Right hindlimb (tissue), 1 donor: ENCODE measurements at places on chromosomes 5 and 9.
A peak's percentile ranks its signal among the peaks of the same experiment; 100 is the strongest.

DNA sequence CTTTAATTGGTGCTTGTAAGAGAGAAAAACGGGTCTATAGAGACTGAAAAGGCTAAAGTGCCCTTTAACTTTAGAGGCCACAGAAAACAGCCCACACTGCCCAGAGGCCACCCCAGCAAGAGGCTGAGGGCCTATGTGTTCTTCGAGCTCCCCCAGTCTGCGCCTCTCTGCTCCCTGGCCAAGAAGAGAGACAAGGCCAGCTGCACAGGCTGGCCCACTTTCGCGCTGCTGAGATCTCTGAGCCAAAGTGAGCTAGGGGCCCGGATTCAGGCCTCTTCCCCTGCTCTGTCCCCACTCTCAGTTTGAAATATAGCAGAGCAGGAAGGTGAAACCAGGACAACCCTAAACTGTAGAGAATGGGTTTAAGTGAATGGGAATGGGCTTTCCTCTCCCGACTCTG lies 132.0 kb upstream of the TRIM32 start:
- DNase-seq, result peak; percentile 88

GRCh38 chr5:168179192-168179593 lies 112.3 kb upstream of the WWC1 start:
- no peak for DNase-seq

DNA sequence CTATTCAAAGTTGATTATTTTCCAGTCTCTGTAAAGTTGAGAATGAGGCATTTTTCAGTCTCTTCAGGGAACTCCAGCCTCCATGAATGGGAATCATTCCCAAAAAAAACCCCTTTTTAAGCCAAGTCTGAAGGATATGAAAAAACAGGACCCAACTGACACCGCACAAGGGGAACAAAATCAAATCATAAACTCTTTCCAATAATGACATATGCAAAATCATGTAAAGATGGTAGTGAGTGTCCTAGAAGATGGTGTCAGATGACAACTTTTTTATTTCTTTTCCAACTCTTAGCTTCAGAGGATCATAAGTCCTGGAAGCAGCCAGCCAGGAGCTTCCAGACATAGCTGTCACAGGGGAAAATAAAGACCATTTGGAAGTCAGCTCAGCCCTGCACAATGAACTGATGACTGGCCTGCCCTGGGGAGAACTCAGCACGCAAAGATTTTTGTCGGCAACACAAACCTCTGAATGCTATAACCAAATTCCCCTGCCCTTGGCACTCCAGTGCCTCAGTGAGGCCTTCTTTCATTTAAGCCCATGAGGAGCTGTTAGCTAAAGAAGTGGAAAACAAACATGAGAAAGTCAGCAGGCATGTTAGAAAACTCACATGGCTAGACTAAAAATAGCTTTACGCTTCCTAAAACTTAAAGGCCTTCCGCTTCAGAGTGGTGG lies 85.4 kb downstream of the SLC1A3 start:
- peak; percentile 85 for DNase-seq

DNA sequence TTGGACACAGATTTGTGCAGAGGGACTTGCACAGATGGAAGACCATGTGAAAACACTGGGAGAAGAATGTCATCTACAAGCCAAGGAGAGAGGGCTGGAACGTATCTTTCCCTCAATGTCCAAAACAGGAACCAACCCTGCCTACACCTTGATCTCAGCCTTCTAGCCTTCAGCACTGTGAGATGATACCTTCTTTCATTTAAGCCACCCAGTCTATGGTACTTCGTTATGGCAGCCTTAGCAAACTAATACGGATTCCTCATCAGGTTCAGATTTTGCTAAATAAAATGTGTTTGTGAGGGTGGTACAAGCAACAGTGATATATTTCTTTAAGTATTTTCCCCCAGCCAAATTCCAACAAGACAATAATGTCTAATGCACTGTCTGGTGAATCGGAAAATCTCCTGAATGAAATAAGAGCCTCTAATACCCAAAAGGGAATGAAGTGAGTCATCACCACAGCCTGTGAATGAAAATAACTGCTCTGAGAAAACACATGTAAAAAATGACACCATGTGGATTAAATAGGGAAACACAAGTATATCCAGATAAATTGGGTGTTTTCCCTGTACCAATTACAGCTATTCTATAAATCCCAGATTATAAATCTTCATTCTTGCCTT lies 182.8 kb upstream of the TARS1 start:
- DNase-seq, result no peak

- DNase-seq, result no peak
Observed at GRCh38 chr5:104576677-104577076, 1014.1 kb upstream of the NUDT12 start.

GRCh38 chr5:16807547-16807864 lies 128.6 kb downstream of the MYO10 start:
- peak; percentile 51 for DNase-seq

- DNase-seq, result no peak
Observed at GRCh38 chr9:3783156-3783555, 257.4 kb upstream of the RFX3 start.

GRCh38 chr9:84068872-84069271 lies 88.3 kb downstream of the RMI1 start:
- DNase-seq, result no peak

GRCh38 chr9:20537294-20537693 lies 85.0 kb downstream of the MLLT3 start:
- no peak for DNase-seq

GRCh38 chr9:127444283-127444920 lies 6.8 kb downstream of the RPL12 start:
- DNase-seq, result no peak

DNA sequence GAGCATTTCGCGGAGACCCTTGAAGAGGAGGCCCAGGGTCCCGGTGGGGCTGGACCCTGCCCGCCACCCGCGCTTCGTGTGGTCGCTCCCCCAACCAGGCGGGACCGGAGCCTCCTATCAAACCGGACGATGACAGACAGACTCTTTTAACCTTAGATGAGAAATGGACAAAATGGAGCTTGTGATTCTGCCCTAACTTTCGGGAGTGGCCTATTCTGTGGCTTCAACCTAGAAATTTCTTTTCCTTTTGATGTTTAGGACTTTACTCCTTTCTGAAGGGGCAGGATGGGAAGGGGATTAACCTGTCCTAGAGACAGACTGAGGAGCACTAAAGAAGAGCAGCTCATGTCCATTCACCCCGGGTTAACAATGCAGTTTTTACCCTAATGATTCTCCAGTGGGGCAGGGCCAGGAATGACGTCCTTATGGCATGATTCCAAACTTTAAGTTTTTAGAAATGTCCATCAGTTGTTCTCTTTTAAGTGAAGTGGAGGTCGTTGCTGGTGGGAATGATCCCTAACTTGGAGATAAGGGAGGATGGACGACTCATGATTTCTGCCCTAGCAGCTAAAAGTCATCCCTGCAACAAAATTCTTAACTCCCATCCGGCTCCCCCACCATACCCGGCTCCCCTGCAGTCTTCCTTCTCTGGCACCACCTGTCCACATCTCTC lies 1.0 kb downstream of the NIPSNAP3A start:
- DNase-seq, result peak; percentile 35

DNA sequence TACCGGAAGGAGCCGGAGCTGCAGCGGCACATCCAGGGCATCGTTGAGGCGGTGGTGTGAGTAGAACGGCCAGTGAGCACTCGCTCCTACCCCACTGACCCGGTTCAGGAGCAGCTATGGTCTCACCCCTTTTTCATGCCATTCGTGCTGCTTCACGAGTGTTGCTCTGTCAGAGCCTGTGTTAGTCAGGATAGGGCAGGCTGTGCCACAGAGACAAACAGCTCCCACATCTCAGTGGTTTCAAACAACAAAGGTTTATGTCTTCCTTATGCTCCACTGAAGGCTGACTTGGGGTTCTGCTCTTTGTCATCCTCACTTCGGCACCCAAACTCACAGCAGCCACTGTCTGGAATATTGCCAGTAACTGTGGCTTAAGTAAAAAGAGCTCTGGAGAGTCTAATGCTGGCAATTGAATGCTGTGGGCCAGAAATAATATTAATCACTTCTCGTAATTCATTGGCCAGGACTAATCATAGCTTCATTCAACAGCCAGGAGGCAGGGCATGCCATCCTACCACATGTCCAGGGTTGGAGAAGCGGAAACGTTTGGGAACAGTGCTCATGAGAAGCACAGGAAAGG lies 28.4 kb downstream of the ARHGEF37 start:
- no peak for DNase-seq

- no peak for DNase-seq
Observed at GRCh38 chr9:4009006-4009511, 290.8 kb downstream of the GLIS3 start.

DNA sequence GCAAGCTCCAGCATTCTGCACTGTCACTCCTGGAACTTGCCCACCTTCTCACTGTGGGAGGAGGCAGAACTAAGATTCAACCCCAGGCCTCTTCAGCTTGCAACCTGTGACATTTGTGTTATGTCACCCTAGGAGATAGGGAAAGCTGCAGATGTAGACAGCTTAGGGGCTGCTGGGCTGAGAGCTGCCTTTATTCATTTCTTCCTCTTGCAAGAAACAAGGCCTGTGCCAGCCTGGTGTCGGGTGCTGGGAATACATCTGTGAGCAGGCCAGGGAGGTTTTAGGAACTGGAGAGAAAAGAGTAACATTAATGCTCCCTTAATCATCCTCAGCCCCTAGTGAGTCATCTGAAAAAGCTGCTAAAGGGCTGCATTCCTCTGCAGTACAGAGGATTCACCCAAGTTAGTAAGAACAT lies 101.8 kb downstream of the FGF18 start:
- DNase-seq, result no peak

- DNase-seq, result no peak
Observed at GRCh38 chr9:96391021-96391765, 7.7 kb upstream of the SLC35D2 start.

- no peak for DNase-seq
Observed at GRCh38 chr5:11322133-11322532, 561.1 kb upstream of the DAP start.

DNA sequence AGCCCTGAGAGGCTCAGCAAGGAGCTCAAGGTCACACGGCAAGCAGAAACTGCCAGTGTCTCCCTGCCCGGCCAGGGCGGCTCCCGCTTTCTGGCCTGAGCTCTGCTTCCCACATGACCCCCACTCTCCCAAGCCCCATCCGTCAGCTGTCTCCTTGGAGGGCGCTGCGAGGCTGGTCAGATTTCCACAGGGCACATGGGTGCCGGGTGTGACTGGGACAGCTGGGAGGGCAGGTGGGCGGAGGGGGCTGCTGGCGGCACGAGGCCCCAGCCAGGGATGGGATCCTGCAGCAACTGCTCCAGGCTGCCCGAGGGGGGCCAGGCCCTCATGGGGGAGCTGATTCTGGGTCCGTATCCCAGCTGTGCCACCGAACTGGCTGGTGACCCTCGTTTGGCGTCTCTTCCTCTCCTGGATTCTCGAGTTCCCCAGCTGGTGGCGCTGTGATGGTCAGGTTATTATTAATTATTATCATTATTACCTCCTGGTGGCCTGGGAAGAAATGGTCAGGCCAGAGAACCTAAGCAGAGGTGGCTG lies 12.9 kb upstream of the WDR38 start:
- peak; percentile 85 for DNase-seq

- DNase-seq, result no peak
Observed at GRCh38 chr9:131459056-131459455, 43.7 kb upstream of the POMT1 start.
